NCI-H446 treated with DMSO at 0.1 percent for 48 hours (cell line): ENCODE measurements at places on chromosomes 7 and 10.

DNA sequence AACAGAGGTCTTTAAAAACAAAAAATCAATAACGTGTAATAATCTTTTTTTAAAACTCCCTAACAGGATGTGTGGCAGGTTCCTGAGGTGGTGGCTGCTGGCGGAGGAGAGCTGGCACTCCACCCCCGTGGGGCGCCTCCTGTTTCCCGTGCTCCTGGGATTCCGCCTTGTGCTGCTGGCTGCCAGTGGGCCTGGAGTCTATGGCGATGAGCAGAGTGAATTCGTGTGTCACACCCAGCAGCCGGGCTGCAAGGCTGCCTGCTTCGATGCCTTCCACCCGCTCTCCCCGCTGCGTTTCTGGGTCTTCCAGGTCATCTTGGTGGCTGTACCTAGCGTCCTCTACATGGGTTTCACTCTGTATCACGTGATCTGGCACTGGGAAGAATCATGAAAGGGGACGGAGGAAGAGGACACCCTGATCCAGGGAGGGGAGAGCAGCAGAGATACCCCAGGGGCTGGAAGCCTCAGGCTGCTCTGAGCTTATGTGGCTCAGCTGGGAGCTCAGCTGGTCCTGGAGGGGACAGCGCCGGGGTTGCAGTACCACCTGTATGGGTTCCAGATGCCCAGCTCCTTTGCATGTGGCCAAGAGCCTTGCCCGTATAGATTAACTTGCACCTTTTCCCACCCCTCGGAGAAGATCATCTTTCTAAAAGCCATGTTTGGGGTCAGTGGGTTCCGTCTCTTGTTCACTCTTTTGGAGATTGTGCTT lies 16.7 kb upstream of the AZGP1 start:
- DNase-seq, result no peak

- no peak for DNase-seq
Observed at GRCh38 chr10:63173468-63174232, 40.5 kb downstream of the NRBF2 start.

DNA sequence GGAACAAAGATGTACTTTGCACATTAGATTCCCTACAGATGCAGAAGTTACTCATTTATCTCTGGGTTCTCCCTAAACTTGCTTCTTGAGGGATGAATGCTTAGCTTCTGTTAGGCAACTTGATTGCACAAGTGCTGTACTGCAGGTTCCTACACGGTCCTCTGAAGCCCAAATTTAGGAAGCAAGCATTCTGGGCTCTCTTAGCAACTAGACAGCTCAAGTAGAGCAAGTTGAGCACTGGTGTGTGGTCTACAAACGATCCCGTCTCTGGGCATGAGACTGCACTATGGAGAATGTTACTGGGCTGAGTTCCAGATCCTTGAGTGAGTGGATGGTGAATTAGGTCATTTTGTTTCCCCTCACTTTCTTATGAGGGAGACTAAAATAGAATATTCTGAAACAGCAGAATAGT lies 14.3 kb downstream of the SEMA3D start:
- DNase-seq, result no peak

DNA sequence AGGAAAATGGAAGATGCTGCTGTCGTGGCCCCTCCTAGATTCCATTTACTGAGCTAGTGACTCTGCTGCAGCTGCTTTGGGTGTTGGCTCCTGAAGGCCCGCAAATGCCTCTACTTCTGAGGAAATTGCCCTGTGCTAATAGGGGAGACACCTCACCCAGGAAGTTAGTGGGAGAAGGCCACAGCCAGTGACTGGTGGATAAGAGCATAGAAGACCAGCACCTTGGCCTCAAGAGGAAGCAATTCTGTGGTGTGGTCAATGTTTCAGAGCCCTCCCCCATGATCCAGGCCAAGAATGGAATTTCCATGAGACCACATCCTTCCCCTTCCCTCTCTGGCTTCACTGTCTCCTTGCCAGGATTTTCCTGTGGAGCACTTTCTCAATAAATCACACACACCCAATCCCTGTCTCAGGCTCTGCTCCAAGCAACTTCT lies 25.0 kb upstream of the FZD1 start:
- no peak for DNase-seq

GRCh38 chr10:125871338-125871737 lies 9.8 kb downstream of the DHX32 start:
- no peak for DNase-seq

GRCh38 chr7:570801-571070 lies 51.1 kb upstream of the PDGFA start:
- DNase-seq, result no peak

- DNase-seq, result no peak
Observed at GRCh38 chr10:117126034-117126433, 12.0 kb downstream of the VAX1 start.

DNA sequence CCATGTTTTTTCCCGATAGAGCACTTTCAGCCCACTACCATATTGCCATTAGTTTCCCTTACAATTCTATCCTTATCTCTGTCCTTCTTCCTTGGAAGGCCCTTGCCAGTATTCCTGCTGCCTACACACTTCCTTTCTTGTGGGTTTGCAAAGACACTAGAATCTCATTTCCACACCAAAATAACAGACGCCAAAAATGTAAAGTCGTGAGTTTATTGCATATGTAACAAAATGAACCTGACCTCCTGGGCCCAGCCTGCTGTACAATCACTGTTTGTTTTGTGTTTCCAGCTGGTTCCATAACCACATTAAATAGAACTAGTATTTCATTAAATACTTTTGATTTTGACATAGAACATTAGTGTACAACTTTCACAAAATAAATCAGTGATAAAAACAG lies 116.7 kb downstream of the SMURF1 start:
- no peak for DNase-seq

DNA sequence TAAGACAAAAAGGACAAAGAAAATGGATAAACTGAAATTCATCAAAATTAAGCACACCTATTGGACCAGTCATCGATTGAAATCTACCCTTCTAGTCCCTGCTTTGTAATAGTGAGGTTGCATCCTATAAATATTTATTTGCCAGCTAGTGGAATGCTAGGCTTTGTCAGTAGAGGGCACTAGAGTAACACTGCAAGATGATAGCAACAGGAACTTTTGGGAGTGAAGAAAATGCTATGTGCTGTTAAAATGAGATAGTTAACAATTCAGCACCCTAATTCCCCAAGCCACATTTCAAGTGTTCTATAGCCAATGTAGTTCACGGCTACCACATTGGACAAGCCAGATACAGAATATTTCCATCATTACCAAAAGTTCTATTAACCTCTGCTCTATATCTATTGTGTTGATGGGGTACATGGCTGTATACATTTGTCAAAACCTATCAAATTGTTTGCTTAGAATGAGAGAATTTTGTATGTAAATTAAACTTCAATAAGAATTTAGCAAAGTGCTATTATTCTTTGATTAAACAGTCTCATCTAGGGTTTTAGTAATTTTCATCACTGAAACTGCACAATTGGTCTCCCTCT lies 69.8 kb downstream of the LSMEM1 start:
- DNase-seq, result peak; percentile 15

GRCh38 chr7:96205665-96206064 lies 116.2 kb downstream of the SLC25A13 start:
- no peak for DNase-seq

DNA sequence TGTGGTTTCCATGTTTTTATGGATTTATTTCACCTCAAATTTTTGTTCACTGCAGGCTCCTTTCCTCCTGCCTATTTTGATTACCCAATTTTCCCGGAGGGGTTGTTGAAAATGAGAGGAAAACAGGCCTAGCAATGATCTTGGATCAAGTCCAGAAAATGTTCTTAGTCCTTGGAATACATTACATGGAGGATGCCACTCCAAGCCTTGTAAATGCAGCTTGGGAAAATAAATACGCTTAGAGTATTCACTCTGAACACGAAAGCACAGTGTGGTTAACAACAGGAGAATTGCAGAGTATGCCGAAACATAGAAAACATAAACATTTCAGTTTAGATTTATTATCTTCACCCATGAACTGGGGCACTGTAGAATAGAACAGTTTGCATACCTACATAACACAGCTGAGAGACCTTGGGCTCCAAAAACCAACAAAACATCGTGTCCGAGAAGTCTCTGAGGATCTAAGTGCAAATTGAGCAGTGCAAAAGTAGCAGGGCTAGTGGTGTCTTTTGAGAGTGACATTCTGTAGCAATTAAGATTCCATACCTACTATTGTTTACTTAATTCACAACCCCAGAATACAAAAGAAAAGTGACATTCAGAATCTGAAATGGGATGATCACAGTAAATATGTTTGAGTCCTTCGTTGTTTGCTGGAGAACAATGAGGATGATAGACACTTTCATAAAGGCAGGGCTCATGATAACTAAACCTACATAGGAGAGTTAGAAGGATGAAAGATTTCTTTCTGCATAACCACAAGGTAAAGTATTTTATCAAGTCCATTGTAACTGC lies 7.6 kb upstream of the CD36 start:
- peak; percentile 9 for DNase-seq

DNA sequence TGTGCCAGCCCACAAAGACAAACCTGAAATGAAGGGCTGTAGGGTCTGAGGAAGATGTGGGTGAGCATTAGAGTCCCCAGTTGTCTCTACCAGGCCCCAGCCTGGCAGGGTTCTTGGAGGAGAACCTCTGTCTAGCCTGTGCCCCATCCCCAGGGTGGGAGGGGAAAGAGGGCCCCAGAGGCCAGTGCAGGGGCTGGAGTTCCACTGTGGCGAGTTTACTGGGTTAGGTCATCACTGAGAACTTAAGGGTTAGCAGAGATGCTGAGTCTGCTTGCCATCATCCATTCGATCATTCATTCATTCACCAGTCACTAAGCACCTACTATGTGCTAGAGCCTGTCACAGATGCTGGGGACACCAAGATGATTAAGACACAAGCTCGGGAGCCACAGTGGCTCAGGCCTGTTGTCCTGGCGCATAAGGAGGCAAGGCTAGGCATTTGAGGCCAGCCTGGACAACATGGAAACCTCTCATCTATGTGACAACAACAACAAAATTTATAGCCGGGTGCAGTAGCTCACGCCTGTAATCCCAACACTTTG lies 2.6 kb downstream of the ANKRD2 start:
- DNase-seq, result no peak

GRCh38 chr10:110563132-110563531 lies 4.4 kb upstream of the SMC3 start:
- DNase-seq, result no peak

GRCh38 chr10:83917537-83918506 lies 221.5 kb upstream of the GHITM start:
- no peak for DNase-seq

DNA sequence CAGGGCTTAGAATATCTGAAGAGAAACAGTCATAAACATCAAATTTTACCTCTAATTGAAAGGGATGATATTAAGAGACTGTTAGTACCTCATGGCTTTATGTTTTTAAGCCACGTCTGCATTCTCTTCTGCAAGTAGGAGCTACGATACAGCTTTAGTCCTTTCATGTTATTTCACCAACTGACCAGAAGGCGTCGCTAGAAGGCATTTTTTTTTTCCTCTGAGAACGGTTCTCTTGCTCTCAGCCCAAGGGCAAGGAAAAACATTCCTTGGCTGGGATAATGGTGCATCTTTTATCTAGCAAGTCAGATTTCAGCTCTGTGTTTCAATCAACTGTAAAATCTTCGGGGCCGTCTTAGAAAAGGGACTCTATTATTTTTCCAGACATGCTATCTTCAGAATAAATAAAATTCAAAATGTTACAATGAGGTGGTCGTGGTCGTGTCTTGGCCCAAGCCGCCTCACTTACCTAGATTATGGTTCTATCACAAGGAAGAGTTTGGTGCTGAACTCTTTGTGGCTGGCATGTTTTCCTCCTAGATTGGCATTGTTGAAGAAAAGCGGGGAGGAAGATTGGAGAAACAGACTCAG lies 41.6 kb upstream of the LYZL2 start:
- peak; percentile 34 for DNase-seq

- DNase-seq, result no peak
Observed at GRCh38 chr10:79350407-79351154, 3.3 kb downstream of the PPIF start.

DNA sequence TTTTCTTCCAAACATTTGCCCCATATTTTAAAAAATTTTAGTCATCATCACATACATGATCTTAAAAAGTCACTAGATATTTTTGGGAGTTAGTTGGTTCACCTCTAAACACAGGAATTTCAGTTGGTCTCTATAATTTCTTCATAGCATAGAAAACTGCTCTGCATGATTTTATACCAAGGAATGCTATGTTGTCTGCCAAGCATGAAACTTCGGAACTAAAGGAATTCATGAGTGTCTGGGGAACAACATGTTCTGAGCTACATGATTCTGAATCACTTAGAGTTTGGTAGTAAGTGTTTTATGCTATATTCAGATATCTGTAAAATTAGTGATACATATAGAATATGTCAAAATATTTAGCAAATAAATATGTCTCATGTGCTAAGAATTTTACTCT lies 957.8 kb downstream of the GATA3 start:
- DNase-seq, result no peak

DNA sequence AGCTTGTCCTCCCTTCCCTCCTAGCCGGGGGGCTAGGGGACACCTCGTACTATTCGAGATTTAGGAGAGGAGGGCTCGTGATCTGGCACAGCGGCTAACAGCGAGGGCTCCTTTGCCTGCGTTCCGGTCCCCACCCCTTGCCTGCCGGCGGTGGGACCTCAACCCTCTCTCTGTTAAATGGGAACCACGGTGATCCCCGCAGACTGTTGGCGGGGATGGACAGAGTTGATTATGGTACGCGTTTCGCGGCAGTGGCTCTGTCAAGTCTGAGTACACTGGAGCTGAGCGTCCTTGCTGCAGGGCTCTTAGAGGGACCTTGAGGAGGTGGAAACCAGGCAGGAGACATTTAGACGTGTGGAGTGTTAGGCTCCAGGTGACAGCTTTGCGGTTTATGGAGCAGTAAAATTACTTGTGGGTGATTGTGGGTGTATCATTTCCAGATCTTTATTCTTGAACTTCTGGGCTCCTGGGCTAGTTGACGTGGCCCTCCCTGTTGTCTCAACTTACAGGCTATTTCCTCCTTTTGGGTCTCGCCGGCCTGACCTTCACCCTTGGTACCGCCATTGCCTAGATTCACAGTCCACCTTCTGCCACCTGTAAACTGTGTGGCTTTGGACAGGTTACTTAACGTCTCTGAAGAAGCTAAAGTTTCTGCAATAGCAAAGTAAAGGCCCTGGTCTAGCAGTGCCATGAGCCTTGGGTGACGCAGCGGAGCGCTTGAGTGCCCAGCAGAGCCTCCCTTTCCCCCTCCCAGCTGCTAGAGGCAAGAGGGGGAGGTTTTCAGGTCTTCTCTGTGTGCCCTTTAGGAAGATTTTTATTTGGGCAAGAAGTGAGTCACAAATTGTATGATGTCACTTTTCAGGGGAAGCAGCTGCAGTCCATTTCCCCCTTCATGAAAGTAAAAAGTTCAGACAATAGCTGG lies 739 bp downstream of the CASP7 start:
- no peak for DNase-seq

GRCh38 chr7:24472093-24472492 lies 101.2 kb upstream of the PALS2 start:
- no peak for DNase-seq
